Fibroblast of the aortic adventitia (primary cell): ENCODE measurements at places on chromosomes 2 and 18.

- DNase-seq: peak; percentile 10
Measured at GRCh38 chr2:73685764-73686438, 43.7 kb upstream of the NAT8 start.

GRCh38 chr2:138207074-138207930, 243.0 kb downstream of the HNMT start:
- DNase-seq: no peak

DNA sequence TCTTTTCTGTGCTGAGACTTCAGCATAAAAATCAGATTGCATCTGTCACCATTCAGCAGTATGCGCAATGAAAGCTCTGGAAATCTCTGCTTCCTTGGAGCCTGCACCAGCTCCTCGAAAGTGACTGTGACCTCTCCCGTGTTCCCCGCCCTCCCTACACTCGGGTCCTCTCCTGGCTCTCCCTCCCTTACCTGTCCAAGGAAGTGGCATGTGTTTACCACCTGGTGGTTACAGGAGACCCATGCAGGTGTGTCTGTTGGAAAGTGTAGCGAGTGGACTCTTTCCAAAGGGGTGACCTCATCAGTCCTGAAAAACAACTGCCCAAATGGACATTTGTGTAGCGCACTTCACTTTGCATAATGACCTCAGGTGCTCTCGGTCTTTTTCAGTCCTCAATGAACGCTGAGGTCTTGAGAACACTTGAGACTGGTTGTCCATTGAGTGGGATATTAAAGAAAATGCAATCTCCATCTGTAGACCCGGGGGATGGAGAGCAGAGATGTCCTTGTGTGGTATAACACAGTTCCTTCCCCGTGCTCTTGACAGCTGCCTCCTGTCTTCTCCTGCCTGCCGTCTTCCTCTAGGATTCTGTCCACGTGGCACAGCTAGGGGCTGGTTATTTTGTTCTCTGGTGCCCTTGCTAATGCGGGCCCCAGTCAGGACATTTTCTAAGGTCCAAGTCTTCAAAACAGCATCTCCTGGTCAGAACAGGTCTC, 133.2 kb downstream of the ACKR3 start:
- DNase-seq: no peak

DNA sequence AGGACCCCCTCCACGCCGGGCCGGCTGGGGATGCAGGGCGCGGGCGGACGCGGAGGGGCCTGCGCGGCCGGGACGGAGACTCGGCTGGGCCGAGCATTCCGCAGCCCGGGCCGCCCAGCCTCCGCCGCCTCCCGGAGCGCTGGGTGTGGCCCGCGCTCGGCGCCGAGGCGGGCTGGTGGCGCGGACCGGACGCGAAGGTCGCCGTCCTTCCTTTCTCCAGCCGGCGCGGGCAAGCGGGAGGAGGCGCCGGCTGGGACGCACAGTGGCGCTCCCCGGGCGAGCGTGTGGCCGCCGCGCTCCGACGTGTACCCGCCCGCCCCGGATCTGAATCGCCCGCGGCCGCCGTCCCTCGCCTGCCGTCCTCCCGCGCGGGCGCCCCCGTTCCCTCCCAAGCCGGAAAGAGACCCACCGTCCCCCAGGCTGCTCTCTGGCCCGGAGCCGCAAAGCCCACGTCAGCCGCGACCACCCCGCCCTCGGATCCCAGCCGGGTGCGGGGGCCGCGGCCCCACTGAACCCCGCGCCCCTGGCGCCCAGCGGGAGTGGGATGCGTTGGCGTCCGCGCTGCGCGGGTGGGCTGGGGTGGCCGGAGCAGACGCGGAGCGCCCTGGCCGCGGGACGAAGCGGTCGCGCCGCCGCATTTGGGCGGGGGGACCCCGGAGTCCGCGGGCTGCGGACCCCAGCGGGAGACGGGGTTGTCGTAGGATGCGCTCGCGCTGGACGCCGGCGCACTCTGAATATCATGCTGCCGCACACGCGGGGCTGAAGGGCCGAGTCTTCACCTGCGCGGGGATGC, 634 bp downstream of the SPATS2L start:
- DNase-seq: no peak

DNA sequence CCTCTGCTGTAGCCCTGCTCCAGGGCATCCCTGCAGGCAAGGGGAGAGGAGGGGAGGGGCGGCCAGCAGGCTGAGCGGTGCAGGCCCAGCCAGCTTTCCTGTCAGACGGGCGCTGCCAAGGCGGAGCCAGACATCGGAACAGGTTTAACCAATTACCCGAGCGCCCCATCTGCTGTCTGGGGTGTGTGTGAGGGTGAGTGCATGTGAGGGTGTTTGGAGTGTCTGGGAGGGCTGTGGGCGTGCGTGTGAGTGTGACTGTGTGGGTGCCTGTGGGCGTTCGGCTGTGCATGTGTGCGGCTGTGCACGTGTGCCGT, 20.0 kb downstream of the EMX1 start:
- DNase-seq: no peak

- no peak for DNase-seq
Measured at GRCh38 chr2:38260469-38260868, 116.6 kb downstream of the ATL2 start.

- no peak for DNase-seq
Measured at GRCh38 chr2:195009202-195009601, 647.8 kb upstream of the SLC39A10 start.

DNA sequence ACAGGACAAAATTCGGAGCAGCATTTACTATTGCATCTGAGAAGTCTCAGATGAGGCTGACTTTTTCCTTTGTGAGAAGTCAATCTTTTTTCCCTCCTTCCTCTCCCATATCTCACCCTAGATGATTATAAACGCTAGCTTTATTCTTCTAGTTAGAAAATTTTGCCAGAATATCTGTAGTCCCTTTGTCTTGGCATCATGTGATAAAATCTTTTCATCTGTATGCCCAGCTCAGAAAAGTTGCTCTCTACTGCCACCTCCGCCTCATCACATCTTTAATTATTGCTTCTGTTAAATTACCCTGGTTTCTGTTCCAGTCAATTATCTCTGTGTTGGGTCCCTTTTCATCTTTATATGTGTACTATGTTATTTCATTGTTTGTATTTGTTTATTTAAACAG, 210.8 kb upstream of the SLC35G4 start:
- DNase-seq: no peak

DNA sequence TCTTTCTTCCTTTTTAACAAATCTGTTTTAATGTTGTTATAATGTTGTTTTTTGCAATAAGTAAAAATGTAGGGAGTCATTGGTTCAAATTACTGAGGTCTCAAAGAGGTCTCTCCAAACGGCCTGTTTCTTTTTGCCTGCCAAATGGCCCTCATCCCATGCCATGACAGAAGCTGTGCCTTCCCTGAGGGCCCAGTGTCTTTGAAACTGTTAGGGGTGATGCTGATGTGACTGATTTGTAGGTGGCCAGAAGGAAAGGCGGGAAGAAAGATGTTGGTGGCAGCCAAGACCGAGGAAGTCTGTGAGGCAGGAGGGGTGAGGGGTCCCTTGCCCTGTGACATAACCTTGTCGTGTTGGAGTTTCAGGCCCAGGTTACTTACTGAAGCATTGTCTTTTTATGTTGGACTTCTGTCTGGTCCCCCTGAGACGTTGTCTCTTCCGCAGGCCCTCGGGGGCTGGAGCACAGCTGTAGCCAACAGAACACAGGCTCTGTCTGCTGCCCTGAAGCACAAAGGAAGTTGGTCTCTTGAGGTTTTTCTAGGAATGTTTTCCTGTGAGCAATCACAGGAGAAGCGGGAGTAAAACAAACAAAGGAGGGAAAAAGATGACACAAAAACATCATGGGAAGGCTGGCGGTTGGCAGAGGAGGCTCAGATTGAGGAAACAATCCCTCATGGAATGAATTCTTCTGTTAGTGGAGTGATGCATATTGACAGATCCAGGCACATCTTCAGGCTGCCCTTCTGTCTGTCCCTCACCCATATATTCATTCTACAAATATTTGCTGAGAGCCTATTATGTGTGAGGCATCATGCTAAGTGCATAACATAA, 4.9 kb upstream of the ST3GAL5 start:
- DNase-seq: peak; percentile 68

GRCh38 chr18:60693426-60693825, 320.9 kb upstream of the MC4R start:
- DNase-seq: peak; percentile 4

GRCh38 chr2:152396763-152397162, 61.8 kb downstream of the FMNL2 start:
- peak; percentile 66 for DNase-seq

DNA sequence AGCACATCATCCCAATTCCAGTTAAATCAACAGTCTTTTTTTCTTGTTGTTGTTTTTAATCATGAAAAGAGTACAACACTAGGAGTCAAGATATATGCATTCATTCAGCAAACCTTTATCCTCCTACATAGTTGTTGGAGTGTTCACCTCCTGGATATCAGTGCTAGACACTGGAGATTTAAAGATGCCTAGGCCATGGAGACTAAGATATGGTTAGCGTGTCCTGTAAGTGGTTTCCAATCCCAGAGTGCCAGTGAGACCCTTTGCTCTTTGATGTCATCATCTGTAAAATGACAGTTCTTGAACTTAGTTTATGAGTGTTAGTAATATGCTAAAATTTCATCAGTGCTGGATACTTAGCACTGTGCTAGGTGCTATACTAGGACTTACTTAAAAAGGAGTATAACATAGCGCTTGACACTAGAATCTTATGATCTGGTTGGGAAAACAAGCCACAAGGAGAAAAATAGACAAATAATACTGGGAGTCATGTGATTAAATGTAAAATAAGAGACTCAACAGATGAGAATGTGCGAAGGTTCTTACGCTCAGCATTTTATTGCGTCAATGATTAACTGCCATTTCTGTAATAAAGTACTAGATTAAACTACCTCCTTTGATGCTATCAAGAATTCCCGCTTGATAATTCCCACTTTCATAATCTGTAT, 31.5 kb downstream of the BABAM2 start:
- no peak for DNase-seq

DNA sequence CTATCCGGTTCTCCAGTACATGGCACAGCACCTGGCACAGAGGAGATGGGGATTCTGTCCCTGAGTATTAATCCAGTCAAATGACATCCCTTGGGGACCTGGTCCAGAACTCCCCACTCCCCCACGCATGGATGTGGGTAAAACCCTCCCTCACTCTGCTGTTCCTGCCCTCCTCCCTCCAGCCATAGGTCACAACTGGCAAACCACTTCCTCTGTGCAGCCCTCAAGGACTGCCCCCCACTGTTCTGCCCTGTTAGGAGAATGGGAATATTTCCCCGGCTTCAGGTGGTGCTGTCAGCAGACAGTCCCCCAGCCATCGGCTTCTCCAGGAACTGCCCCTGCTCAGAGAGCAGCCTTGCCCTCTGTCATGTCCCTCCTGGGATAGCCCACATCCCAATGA, 1.5 kb upstream of the TFCP2L1 start:
- no peak for DNase-seq

DNA sequence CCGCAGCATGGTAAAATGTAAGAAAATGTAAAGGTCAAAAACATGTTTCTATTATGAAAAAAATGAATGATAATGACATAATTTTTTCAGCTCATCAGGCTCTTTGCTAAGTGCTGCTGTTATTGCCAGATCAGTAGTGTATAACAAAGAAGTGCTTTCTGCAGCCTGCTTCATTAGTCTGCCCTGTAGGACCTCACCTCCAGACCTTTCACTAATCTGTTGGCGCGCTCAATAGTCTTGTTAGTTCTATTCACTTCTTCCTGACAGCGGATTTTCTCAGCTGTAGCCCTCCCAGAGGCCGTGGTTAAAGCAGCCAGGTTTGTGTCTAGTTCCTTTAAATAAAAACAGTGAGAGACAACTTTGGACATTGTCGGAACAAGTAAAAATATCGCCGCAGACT, 97.7 kb downstream of the CDCA7 start:
- no peak for DNase-seq

- peak; percentile 40 for DNase-seq
Measured at GRCh38 chr2:38666556-38666910, 619 bp downstream of the GALM start.

GRCh38 chr18:61471942-61472341, 138.7 kb downstream of the CDH20 start:
- DNase-seq: no peak
